ENCODE measurements at places on chromosomes 3 and 15.

- DNase-seq, result no peak
Measured at GRCh38 chr3:105938101-105938500, 69.3 kb upstream of the CBLB start.

DNA sequence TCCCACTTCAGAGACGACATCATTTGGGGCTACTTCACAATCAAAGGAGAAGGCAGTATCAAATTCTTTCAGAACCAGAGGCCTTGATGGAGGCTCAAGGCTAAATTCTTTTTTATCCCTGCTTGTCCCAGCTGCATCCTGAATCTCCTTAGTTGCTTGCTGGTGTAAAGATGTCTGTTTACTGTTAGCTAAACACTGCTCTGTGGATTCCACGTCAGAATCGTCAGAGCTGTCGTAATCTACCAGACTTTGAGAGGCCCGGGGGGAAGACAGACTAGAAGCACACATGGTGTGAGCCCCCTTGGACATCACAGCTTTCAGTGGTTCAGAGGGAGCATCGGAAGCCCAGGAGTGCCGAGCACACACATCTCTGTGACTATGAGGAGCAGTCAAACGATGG, 32.6 kb downstream of the LINS1 start:
- DNase-seq, result no peak

- DNase-seq, result no peak
Measured at GRCh38 chr15:86255247-86255646, 175.6 kb downstream of the AGBL1 start.

GRCh38 chr15:81160312-81161159, 26.5 kb downstream of the CFAP161 start:
- no peak for DNase-seq

DNA sequence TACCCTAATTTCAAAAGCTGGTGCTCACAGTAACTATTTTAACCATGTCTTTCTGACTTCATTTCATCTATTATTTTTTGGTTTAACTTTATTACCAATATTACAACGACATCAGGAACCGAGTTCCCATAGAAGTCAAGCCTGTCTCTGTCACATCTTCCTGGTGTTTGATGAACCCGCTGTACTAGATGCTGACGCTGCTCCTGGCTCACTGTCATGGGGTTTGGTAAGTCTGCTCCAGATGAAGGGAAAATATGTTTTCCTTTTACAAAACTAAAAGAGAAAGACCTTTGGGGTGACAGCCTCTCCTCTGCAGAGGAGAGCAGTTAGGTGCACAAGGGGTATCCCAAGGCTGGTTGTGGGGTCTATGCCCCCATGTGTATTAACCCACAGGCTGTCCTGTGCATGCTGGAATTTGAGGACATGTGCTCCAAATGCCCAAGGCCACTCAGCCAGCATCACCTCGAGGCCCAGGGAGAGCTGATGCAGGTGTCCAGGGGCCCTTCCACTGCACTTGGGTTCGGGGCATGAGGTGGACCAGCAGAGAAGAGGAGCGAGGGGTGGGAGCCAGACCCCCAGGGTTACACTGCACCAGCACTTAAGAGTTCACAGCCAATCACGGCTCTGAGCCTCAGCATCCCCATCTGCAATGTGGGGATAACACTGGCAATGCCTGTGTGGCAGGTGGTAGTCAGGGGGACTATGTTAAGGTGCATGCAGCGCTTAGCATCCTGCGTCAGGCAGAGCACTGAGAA, 62.2 kb downstream of the ATP10A start:
- DNase-seq, result no peak

DNA sequence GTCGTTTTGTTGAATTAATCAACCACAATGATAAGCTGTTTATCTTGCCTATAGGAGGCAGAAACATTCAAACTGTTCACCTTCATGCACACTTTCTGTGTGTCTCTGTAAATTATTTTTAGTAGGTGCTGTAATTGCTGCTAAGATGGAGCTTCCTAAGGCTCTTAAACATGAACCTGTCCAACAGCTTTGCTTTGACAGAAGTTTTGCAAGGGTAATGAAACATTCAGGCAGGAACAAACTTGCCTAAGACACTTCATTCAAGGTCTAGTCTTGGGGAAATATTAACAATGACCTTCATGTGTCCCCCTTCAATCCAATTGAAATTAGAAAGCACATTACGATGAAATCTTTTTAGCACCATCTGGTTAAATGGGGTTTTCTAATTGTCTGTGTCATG, 156.1 kb downstream of the DIPK2A start:
- no peak for DNase-seq

- DNase-seq, result no peak
Measured at GRCh38 chr3:39378957-39379777, 4.0 kb upstream of the SLC25A38 start.

- no peak for DNase-seq
Measured at GRCh38 chr3:13556207-13556606, 7.3 kb downstream of the FBLN2 start.

DNA sequence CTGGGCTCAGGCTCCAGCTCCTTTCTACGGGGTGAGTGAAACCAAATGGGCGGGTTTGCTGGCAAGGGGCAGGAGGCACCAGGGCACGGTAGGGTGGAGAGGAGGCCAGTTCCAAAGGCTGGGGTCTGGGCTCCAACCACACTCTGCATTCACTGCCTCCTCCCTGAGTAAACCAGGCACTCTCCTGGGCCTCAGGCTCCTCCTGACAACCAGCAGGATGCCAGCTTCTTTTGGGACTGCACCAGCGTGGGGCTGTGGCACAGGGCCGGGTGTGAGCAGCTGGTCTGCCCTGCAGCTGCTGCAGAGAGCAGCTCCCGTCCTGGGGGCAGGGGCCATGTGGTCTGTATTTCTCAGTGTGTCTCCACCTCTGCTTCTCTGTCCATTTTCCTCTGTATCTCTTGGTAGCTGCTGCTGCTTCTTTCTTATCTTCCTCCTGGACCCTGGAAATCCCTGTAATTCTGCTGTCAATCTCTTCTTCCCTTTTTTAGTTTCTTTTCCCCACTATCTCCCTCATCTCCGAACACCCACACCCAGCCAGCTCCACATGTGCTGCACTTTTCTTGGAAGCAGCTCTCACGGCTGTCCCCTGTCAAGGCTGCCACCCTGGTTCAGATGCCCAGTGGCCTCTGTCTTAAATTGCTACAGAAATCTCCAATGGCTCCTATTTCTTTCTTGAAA, 54.9 kb upstream of the TBC1D21 start:
- no peak for DNase-seq
